ENCODE measurements at places on chromosomes 2 and 18.

- DNase-seq: no peak
Measured at GRCh38 chr2:179842498-179843153, 18.8 kb downstream of the ZNF385B start.

DNA sequence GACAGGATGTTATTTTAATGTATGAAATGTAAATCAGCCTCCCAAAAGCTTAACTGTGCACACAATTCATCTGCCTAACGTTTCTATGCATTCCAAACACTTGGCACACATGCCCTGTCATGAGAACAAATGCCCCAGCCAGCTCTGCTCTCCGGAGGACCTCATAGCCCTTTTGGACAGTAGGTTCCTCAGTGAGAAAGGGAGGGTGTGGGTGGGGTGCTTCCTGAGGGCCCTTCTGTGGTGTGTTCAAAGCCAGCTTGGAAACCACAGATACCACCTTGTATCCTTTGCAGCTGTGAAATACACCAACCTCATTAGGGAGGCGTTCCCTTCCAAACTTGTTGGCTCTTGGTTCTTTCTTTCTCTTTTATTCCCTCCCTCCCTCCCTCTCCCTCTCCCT, 102.2 kb upstream of the ASB18 start:
- DNase-seq: no peak

DNA sequence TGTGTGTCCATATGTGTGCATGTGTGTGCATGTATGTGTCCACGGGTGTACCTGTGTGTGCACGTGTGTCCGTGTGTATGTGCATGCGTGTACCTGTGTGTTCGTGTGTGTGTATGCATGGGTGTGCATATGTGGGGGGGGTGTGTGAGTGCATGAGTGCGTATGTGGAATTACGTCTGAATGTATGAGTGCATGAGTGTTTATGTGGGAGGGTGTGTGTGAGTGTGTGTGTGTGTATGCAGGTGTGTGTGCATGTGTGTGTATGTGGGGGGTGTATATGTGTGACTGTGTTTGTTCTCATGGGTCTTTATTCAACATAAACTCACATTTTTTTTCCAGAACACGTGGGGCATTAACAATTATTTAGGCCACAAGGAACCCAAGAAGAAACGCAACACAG, 208.4 kb downstream of the SNTG2 start:
- no peak for DNase-seq

GRCh38 chr18:77092104-77093066, 40.2 kb downstream of the MBP start:
- DNase-seq: no peak

GRCh38 chr18:12309683-12310198, 1.7 kb downstream of the TUBB6 start:
- peak; percentile 19 for DNase-seq

DNA sequence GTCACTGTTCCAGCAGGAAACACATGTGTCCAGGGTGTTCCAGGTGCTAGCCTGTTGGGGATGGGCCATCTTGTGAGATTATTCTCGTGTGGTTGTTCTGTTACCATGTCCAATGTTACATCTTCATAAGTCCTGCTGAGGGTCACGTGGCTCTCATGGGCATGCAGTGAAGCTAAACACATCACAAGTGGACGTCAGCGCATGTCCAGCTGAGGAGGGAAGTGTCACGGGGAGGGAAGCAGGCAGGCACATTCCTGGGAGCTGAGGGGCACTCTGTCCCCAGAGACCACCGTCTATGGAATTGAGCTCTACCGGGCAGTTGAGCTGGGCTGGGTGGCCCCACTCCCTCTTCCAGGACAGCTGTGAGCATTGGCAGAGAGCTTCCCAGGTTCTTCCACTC, 155.3 kb upstream of the TWIST2 start:
- DNase-seq: no peak

- no peak for DNase-seq
Measured at GRCh38 chr2:43198263-43198662, 28.1 kb downstream of the ZFP36L2 start.

DNA sequence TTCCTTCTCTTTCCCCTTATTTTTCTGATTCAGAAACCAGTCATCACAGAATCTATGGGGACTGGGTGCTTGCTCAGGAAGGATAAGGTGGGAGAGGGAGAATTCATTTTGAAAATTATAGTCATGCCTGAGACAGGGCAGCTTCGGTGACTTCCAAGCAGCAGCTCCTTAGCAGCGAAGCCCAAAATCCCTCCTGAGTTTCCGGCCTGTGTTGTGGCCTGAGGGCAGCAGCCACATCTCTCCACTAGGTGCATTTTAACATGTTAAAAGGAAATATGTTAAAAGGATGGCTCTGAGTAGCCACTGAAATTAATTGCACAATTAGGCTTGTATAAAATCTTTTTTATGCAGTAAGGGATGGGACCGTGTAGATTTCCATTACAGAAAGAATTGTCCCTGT, 207.0 kb upstream of the RAB12 start:
- no peak for DNase-seq

GRCh38 chr2:181570833-181571661, 85.9 kb downstream of the CERKL start:
- DNase-seq: peak; percentile 3

GRCh38 chr2:143081616-143082015, 47.6 kb upstream of the ARHGAP15 start:
- no peak for DNase-seq

GRCh38 chr2:237312021-237312755, 101.8 kb downstream of the COL6A3 start:
- DNase-seq: peak; percentile 31

- DNase-seq: no peak
Measured at GRCh38 chr2:108270768-108271506, 17.8 kb upstream of the SULT1C2 start.

- DNase-seq: no peak
Measured at GRCh38 chr2:12767996-12768624, 51.4 kb downstream of the TRIB2 start.

GRCh38 chr2:42180300-42180699, 11.1 kb downstream of the EML4 start:
- no peak for DNase-seq

- DNase-seq: peak; percentile 36
Measured at GRCh38 chr2:210199186-210199765, 26.0 kb downstream of the ACADL start.

- DNase-seq: no peak
Measured at GRCh38 chr18:56468396-56468795, 170.0 kb downstream of the TXNL1 start.

- DNase-seq: no peak
Measured at GRCh38 chr2:20106746-20107145, 55.3 kb upstream of the LAPTM4A start.
